ENCODE measurements at places on chromosomes 13 and 19. TPM values are rescaled to one million over a fixed set of nuclear protein-coding genes. Genes with fewer than 3 reads are reported as not detected.

The USHBP1 gene
- total RNA-seq: 34.0 TPM

The TUBA3C gene
- total RNA-seq: not detected

The OR7E24 gene
- not detected for total RNA-seq

The SELENOV gene
- total RNA-seq: not detected

The ZNF66 gene
- total RNA-seq: 2.1 TPM

The FRY gene
- total RNA-seq: 86.0 TPM

The NLRP5 gene
- total RNA-seq: not detected

The ZNF808 gene
- 10.4 TPM for total RNA-seq

The MYO1F gene
- total RNA-seq: 0.13 TPM

The ZNF677 gene
- total RNA-seq: 23.4 TPM

The IZUMO1 gene
- 0.50 TPM for total RNA-seq

The KCTD4 gene
- total RNA-seq: not detected

The NCAN gene
- total RNA-seq: not detected
